Activated B cell treated with CpG ODN at 0.5 μM for 24 hours (primary cell): ENCODE measurements at places on chromosomes 5 and 9. TPM values are rescaled to one million over a fixed set of nuclear protein-coding genes. Genes with fewer than 3 reads are reported as not detected.

Gene RASGEF1C
- total RNA-seq = not detected in 2 replicates

Gene ALDOB
- total RNA-seq = not detected in 2 replicates

Gene TNC
- total RNA-seq = not detected in 2 replicates

Gene LCN10
- 13.7 and 15.9 TPM in 2 replicates for total RNA-seq

- H3K27ac ChIP-seq = no peak overlapping the region
- H3K4me3 ChIP-seq = no peak overlapping the region
- DNase-seq = no peak
- H3K36me3 ChIP-seq = no peaks in the 10 kb centered on the region
- H3K4me1 ChIP-seq = peaks cover 4% of the 10 kb centered on the region
Measured at GRCh38 chr5:135833961-135834638, 363 bp upstream of the SLC25A48 start.

DNA sequence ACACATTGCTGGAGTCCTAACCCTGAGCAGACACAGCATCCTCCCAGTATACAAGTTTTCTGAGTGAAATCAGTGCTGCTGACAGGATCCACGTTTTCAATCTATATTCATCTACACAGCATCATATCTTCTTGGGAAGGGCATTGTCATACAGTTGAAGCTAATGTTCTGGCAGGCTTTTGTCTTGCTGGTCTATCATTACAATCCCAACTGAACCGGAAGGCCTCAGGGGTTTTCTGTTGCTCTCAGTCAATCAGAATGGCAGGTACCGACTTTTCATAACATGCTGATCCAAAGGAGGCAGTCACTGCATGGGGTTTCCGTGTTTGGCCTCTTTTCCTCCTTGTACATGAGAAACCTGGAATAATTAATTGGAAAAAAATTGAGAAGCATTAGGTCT lies 2118.8 kb upstream of the WWC1 start:
- H3K27me3 ChIP-seq = no peaks in the 10 kb centered on the region
- no peaks in the 10 kb centered on the region for H3K36me3 ChIP-seq
- no peak for DNase-seq
- no peaks in the 10 kb centered on the region for H3K4me1 ChIP-seq
- H3K4me3 ChIP-seq = no peak overlapping the region
- H3K27ac ChIP-seq = no peak overlapping the region

GRCh38 chr5:143121135-143121475 lies 282.4 kb downstream of the NR3C1 start:
- no peak for DNase-seq
- H3K4me1 ChIP-seq = peaks cover 18% of the 10 kb centered on the region
- H3K4me3 ChIP-seq = no peak overlapping the region
- H3K27me3 ChIP-seq = no peaks in the 10 kb centered on the region

GRCh38 chr5:127386557-127386956 lies 96.0 kb downstream of the MEGF10 start:
- H3K27me3 ChIP-seq = peaks cover 3% of the 10 kb centered on the region
- H3K4me3 ChIP-seq = no peak overlapping the region
- no peaks in the 10 kb centered on the region for H3K4me1 ChIP-seq
- no peaks in the 10 kb centered on the region for H3K36me3 ChIP-seq

DNA sequence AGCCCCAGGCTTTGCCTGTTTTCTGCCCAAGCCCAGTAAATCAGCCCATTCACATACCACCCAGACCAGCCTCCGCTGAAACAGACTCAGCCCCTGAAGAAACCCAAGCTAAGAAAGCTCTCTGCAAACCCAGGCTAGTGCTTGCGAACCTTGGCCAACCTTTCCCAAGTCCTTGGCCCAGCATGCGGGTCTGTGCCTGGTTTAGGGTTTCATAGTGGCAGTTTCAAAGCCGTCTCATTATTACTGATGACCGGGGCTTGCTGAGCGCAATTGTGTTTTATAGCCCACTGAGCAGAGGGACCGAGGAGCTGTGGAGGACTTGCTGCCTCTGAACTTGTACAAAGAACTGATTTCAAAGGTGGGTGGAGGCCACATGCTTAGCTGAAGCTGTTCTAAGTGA lies 584.3 kb downstream of the BNC2 start:
- H3K4me1 ChIP-seq = peaks cover 3% of the 10 kb centered on the region
- DNase-seq = no peak
- no peak overlapping the region for H3K4me3 ChIP-seq
- no peaks in the 10 kb centered on the region for H3K36me3 ChIP-seq

- H3K4me3 ChIP-seq = peak overlapping the region; percentile 35
- H3K36me3 ChIP-seq = no peaks in the 10 kb centered on the region
- no peak for DNase-seq
- peaks cover 80% of the 10 kb centered on the region for H3K4me1 ChIP-seq
- H3K27me3 ChIP-seq = no peaks in the 10 kb centered on the region
Measured at GRCh38 chr9:71793386-71794105, 25.2 kb upstream of the CEMIP2 start.

- DNase-seq = no peak
- H3K36me3 ChIP-seq = no peaks in the 10 kb centered on the region
- no peaks in the 10 kb centered on the region for H3K27me3 ChIP-seq
- H3K4me1 ChIP-seq = peaks cover 22% of the 10 kb centered on the region
- H3K27ac ChIP-seq = no peak overlapping the region
Measured at GRCh38 chr5:159419576-159419975, 89.3 kb upstream of the IL12B start.

DNA sequence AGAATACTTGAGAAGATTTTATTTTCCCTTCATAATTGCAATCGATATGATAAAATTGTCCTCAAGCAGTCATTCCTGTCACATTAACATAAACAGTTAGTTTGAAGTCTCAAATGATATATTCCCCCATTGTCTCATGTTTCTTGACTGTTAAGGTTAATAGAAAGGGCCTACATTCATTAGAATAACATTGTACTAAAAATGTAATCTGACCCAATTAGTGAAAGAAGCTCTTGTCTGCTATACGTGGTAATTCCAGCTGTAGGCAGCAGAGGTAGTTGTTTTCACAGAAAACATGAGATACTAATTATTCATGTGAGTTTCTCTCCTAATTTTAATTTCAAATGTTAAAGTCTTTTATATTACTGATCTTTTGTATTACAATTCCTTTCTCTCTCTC lies 25.9 kb upstream of the AP3B1 start:
- H3K4me1 ChIP-seq = no peaks in the 10 kb centered on the region
- no peak for DNase-seq
- no peaks in the 10 kb centered on the region for H3K36me3 ChIP-seq
- no peak overlapping the region for H3K27ac ChIP-seq

- no peaks in the 10 kb centered on the region for H3K36me3 ChIP-seq
- DNase-seq = no peak
- no peaks in the 10 kb centered on the region for H3K27me3 ChIP-seq
- no peak overlapping the region for H3K27ac ChIP-seq
Measured at GRCh38 chr5:157116483-157116954, 7.7 kb upstream of the HAVCR2 start.

DNA sequence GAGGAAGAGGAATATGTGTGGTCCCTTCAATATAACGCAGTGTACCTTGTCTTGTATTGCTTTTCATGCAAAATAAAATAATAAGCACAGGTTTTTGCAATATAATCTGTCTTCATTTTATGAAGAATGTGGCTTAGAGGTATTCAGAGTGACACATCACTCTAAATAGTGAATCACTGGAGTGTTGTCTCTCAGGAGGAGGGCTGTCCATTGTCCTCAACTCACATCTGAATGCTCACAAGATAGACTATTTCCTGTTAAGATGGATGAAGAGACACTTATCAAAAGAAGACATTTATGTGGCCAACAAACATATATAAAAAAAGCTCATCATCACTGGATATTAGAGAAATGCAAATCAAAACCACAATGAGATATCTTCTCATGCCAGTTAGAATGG lies 1147.5 kb upstream of the C9orf72 start:
- no peak overlapping the region for H3K4me3 ChIP-seq
- no peaks in the 10 kb centered on the region for H3K36me3 ChIP-seq
- no peaks in the 10 kb centered on the region for H3K27me3 ChIP-seq
- no peak overlapping the region for H3K27ac ChIP-seq

DNA sequence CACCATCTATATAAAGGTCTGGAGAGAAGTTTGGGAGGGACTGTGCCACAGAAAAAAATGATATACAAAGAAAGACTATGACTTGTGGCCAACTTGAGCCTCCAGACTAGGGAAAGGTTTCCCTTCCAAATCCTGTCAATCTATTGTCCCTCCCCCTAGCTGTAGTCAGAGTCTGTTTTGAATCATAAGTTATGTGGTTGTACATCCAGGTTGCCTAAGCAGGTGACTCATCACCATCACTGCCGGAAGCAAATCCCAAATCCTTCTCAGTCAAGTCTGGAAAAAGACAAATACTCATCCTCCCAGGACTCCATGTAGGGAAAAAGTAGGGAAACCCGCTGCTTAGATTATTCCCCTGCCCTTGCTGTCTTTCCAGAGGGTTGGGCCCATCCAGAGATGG lies 235.7 kb downstream of the CDK5RAP2 start:
- peaks cover 14% of the 10 kb centered on the region for H3K27me3 ChIP-seq
- H3K4me3 ChIP-seq = no peak overlapping the region
- no peaks in the 10 kb centered on the region for H3K36me3 ChIP-seq
- H3K27ac ChIP-seq = no peak overlapping the region

DNA sequence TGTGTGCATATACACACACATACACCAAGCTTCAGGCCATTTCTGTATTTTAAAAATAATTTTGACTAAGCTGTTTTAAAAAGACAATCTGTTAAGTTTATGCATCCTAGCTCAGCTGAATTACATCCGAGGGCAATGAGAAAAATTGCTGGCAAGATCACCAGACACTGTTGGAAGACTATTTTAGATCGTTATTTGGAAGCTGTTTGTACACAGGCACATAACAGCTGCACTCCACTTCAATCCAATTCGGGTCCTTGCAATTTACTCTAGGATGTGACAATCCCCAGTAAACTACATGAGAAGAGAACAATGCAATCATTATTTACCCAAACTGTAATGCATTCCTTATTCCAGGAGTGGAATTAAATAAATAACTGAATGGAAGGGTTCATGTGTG lies 79.3 kb upstream of the RASA1 start:
- no peak overlapping the region for H3K27ac ChIP-seq
- DNase-seq = no peak
- no peak overlapping the region for H3K4me3 ChIP-seq

- no peak overlapping the region for H3K4me3 ChIP-seq
- H3K27ac ChIP-seq = no peak overlapping the region
- no peaks in the 10 kb centered on the region for H3K36me3 ChIP-seq
- H3K27me3 ChIP-seq = peaks cover 2% of the 10 kb centered on the region
- peaks cover 6% of the 10 kb centered on the region for H3K4me1 ChIP-seq
- no peak for DNase-seq
Measured at GRCh38 chr9:76798527-76798926, 34.3 kb downstream of the PCA3 start.

- no peaks in the 10 kb centered on the region for H3K36me3 ChIP-seq
- no peak overlapping the region for H3K4me3 ChIP-seq
- H3K27ac ChIP-seq = no peak overlapping the region
- no peaks in the 10 kb centered on the region for H3K4me1 ChIP-seq
- H3K27me3 ChIP-seq = no peaks in the 10 kb centered on the region
- no peak for DNase-seq
Measured at GRCh38 chr5:11527652-11528349, 376.4 kb downstream of the CTNND2 start.

DNA sequence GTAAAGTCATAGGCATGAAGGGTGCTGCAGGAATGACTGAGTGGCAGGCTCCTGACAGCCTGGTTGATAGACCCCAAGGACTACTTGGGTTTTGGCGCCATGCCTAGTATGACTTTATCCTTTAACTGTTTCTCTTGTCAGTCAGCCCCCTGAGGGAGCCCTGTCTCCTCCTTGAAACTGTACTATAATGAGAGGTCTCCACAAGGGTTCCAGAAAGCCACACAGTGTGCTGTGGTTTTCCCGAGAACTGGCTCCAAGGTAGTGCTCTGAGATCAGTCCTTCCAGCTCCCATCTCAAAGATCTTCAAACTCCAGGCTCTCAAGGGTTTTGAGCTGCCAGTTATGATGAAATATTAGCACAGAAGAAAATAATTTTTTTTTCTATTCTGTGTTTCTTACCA lies 26.7 kb upstream of the TNC start:
- H3K27ac ChIP-seq = no peak overlapping the region
- DNase-seq = no peak
- H3K4me3 ChIP-seq = no peak overlapping the region
- H3K27me3 ChIP-seq = peaks cover 11% of the 10 kb centered on the region
- no peaks in the 10 kb centered on the region for H3K4me1 ChIP-seq

DNA sequence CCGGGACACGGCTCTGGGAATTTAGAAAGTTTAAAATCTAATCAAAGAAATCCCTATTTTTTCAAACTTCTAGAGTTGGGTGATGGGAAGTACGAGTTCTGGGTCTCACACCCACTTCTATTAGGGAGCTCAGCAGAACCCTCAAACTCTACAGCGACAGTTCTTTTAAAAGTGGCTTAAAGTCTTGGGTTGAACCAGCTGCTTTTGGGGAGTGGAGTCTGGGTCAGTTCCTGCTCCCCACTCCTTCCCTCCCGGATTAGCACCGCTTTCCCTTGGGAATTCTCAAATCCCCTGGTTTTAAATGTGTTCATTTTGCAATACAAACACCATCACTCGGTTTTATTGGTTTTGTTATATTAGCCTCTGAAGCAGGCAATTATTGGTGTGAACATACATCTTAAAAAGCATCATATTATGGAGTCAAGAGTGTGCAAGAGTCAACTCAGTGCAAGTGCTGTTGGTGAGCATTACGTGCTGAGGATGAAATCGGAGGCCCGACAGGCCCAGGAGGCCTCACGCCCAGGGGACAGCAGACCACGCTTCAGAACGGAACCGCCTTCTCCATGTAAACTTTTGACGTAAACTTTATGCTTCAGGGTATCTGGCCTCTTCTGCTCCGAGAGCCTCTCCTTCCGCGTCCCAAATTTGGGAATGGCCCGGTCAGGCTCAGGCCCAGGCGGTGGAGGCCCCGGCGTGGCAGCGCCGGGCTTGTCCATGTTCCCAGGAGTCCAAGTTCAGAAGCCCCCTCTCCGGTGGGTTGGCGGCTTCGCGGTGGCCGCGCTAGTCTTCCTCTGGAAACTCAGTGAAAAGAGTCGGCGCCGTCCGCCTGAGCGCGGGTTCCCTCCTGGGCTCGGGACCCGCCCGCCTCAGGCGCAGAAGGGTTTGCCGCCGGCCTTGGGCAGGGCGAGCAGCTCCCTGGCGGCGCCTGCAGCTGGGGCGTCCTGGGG lies 5.3 kb downstream of the IRX4 start:
- no peaks in the 10 kb centered on the region for H3K36me3 ChIP-seq
- H3K27ac ChIP-seq = no peak overlapping the region

DNA sequence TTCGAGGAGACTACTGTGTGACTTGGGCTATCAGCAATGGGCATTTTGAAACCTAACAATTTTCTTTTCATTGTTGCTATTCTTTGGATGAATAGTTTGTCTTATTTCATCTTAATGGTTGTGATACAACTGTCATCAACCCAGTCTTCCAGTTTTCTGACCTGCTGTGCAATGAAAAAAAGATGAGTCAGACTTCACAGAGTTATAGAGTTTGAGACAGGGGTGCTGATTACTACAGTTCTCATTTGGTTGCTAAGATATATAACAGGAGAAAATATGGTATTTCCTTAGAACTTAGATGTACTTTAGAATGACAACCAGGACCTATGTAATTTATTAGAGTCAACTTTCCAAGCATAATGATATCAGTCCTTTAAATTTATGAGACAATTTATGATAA lies 564.4 kb upstream of the NUDT12 start:
- H3K4me3 ChIP-seq = no peak overlapping the region
- H3K27me3 ChIP-seq = no peaks in the 10 kb centered on the region
- H3K36me3 ChIP-seq = no peaks in the 10 kb centered on the region
- H3K27ac ChIP-seq = no peak overlapping the region
- H3K4me1 ChIP-seq = no peaks in the 10 kb centered on the region
- no peak for DNase-seq

GRCh38 chr5:76831110-76831452 lies 12.3 kb downstream of the F2RL1 start:
- H3K36me3 ChIP-seq = no peaks in the 10 kb centered on the region
- H3K4me1 ChIP-seq = no peaks in the 10 kb centered on the region
- no peak overlapping the region for H3K27ac ChIP-seq
- H3K4me3 ChIP-seq = no peak overlapping the region
